Muscle of back (tissue), 13 donors: ENCODE measurements at places on chromosomes 6 and 20. TPM values are rescaled to one million over a fixed set of nuclear protein-coding genes. Genes with fewer than 3 reads are reported as not detected.

BHLHE23 gene
- 0.16 TPM for polyA plus RNA-seq

MAP1LC3A gene
- polyA plus RNA-seq = 16.2 TPM

DLK2 gene
- polyA plus RNA-seq = 1.5 TPM

TCFL5 gene
- 11.3 TPM for polyA plus RNA-seq

ADGRF4 gene
- polyA plus RNA-seq = not detected

BMP2 gene
- 3.0 TPM for polyA plus RNA-seq
